ENCODE measurements at places on chromosomes 3 and 15.
A peak's percentile ranks its signal among the peaks of the same experiment; 100 is the strongest.

DNA sequence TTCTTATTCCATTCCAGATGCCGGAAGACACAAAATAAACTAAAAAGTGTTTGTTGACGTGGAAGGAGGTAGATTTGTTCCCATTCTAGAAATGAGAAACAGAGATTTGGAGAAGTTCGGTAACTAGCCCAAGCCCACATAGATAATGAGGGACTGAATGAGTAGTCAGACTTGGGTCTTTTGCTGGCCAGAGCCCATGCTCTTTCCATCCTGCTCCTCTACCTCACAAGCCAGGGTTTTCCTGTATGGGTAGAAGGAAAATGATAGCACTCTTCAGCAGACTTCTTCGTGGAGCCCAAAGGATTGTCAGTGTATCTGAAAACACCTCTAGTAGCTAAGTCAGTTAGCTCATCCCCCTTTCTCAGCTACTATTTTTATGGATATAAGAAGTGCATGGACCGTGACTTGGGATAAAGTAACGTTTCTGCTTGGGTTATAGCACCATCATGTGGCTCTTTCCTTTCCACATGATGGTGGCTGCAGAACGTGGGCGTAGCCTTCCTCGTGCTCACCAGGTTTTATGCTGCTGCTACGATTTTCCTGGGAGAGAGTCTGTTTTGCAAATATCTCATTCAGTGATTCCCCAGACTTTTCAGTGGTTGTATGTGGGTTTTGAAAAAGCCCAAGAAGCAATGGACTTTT is 84.6 kb downstream of the DGKG start:
- DNase-seq = peak; percentile 79

DNA sequence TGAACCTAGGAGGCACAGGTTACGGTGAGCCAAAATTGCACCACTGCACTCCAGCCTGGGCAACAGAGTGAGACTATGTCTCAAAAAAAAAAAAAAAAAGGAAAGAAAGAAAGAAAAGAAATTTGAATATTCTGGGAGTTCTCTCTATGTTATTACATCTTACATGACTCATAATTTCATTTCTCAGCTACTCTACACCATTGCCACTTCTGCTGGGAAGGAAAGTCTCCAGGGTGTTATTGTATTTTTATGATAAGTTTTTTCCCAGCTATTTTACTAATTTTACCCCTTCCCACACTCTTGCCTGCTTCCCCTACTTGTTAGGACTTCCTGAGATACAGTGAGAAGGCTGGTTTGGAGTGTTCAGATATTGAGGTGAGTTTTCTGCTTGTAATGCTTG is 69.7 kb upstream of the UMPS start:
- no peak for DNase-seq

DNA sequence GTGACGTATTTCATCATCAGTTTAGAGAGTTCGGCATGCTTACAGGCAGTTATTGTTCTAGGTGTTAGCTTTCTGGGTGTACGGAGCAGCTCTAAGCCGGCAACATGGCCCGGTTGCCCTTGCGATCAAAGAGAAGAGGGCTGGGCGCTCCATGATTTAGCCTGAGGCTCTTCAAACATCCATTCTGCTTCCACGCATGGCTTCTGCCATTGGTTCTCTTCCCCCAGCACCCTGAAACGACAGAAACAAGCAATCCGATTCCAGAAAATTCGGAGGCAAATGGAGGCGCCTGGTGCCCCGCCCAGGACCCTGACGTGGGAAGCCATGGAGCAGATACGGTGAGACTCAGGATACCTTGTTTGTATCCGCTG is 574 bp downstream of the NGRN start:
- DNase-seq = peak; percentile 70

DNA sequence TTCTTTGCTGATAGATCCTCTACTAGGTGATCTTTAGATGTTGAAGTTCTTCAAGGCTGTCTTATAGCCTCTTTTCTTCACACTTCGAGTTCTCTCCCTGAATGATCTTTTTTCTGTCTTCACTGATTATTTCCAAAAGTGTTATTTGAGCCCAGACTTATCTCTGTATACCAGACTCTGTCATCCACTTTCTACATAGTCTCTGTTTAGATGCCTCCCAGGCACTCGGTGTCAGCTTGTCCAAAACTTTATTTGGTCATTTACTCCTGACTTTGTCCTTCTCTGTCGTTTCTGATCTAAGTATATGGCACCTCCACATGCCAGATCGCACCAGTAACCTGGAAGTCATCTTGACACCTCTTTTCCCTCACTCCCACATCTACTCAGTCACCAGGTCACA is 27.6 kb downstream of the KLHL18 start:
- no peak for DNase-seq

DNA sequence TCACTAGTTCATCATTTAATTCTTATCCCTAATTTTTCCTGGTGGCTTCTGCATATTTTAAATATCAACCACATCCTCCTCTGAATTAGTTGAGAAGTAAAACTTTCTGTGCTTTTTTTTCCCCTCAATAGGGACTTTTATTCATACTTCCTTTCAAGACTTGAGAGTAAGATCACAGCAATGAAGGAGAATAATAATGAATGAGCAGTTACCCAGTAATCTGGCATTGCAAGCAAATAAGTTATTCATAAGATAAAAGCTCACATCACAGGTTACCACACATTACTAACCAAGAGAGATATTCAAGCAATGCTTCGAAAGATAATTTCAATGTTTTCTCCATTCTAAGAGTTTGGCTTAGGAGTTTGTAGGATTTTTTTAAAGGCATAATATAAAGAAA is 50.3 kb downstream of the BTLA start:
- no peak for DNase-seq

- DNase-seq = peak; percentile 13
Observed at GRCh38 chr3:82038556-82038955, 277.1 kb upstream of the GBE1 start.

- no peak for DNase-seq
Observed at GRCh38 chr15:101115393-101115785, 136.5 kb downstream of the CHSY1 start.

GRCh38 chr3:194255252-194256039 is 95.7 kb downstream of the CPN2 start:
- DNase-seq = no peak

- peak; percentile 79 for DNase-seq
Observed at GRCh38 chr3:88912294-88912877, 195.0 kb upstream of the EPHA3 start.

GRCh38 chr15:79381593-79381992 is 50.5 kb upstream of the MINAR1 start:
- DNase-seq = no peak

DNA sequence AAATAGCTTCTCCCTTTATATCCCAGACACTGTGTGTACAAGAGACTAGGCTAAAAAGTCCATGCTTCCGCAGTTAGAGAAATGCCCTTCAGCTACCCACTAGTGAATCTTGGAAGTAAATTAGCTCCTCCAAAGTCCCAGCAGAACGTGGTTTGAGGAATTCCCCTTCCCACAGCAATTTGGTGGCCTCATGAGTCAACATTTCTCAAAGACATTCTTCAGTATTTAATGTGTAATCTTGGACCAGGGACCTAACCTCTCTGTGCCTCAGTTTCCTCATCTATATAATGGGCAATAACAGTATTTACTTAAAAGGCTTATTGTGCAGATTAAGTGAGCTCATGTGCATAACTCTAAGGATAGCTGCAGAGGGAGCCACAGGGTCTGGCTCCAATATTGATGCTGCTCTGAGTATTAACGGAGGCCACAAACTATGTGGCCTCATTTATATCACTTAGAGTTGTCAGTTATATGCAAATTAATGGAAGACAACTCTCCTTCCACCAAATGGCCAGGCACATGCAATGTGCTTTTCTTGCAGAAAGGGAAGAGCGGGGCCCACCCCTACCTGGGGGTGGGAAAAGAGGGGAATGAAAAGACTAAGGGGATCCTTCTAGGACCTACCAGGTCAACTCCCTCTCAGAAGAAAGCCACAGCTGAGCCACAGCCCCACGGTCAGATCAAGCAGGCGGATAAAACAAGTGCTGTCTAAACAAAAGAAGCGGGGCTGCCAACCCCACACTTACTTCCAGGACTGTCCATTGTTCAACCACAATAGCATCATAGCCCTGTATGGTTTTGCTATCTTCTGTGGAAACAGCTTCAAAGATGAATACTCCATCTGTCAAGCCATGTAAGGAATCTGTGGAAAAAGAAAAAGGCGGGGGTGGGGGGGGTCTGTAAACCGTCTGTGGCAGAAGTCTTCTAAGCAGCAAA is 92.4 kb downstream of the OXNAD1 start:
- no peak for DNase-seq

- DNase-seq = no peak
Observed at GRCh38 chr15:74347757-74348250, 19.6 kb downstream of the CYP11A1 start.

DNA sequence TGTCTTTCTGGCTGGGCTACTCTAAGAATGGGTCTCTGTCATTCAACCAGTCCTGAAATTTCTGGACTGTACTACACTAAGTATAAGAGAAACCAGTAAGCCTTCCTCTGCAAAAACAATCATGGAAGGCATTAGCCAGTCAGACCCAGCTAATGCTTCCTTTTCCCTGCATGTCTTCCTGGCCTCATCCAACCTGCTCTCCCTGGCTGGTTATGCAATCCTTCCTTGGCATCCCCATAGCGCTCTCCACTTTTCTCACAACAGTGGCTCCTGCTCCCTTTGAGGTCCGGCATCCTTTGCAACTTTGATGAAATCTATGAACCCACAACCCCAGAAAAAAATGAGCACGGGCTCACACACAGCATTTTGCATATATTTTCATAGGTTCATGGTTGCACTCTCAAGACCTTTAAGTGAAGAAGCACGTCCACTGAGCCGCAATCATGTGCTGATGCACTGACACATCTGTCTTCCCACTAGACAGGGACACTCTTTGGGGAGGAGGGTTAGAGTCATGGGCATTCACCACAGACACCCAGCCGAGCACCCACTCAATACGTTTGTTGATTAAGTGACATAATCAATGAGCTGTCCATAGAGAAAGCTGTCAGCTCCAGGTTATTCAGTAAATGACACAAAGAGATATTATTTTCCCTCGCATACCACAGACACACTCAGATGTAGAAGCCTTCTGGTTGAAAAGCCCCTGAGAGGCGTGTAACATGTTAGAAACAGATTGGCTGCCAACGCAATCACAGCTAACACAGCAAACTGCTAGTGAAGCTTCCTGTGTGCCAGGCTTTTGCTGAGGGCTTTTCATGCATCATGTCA is 66.7 kb downstream of the PLD1 start:
- no peak for DNase-seq

DNA sequence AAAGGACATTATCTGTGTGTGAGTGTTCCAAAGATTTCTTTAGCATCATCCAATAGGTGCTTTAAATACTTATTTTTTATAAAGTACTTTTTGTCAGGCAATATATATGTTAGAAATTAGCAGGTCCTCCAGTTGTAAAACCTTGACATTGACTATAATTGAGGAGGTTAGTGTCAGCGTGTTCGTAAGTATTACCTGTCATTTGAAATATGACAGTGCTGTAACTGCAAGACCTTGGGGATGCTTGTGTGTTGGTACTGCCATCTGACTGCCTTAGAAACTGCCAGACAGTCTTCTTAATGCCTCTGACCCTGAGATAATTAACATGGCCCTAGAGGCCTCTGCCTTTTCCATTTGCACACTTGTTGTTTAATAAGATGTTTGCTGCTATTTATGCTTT is 170.7 kb downstream of the NAALADL2 start:
- no peak for DNase-seq

DNA sequence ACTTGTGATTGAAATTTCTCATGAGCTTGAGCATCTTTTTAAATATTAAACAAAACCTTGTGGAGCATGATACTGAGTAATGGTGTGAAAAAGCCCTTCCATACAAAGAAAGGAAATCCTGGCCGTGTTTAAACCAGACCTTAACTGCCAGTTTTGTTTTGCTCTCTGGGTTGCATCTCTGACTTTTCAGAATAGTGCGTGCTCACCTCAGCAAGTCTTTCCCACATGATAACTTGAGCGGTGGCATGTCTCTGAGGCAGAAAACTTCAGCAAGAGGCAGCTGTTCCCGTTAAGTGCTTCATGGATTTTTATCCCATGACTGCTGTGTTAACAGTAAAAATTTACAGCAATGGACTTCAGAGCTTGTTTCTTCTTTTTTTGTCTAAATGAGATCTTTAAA is 393.3 kb downstream of the FEZF2 start:
- no peak for DNase-seq

GRCh38 chr3:145911016-145911415 is 250.0 kb downstream of the PLOD2 start:
- DNase-seq = no peak

- peak; percentile 83 for DNase-seq
Observed at GRCh38 chr15:52228921-52229320, 37.7 kb upstream of the GNB5 start.

- no peak for DNase-seq
Observed at GRCh38 chr3:189572249-189572648, 58.9 kb upstream of the TP63 start.

GRCh38 chr15:51401872-51402517 is 60.5 kb downstream of the GLDN start:
- peak; percentile 87 for DNase-seq
